Activated gamma-delta T cell treated with Interleukin-2 at 50 U/mL for 16 hours (primary cell): ENCODE measurements at places on chromosomes 1 and 21.

GRCh38 chr1:238778113-238778512 is 608.3 kb upstream of the CHRM3 start:
- no peak for DNase-seq

DNA sequence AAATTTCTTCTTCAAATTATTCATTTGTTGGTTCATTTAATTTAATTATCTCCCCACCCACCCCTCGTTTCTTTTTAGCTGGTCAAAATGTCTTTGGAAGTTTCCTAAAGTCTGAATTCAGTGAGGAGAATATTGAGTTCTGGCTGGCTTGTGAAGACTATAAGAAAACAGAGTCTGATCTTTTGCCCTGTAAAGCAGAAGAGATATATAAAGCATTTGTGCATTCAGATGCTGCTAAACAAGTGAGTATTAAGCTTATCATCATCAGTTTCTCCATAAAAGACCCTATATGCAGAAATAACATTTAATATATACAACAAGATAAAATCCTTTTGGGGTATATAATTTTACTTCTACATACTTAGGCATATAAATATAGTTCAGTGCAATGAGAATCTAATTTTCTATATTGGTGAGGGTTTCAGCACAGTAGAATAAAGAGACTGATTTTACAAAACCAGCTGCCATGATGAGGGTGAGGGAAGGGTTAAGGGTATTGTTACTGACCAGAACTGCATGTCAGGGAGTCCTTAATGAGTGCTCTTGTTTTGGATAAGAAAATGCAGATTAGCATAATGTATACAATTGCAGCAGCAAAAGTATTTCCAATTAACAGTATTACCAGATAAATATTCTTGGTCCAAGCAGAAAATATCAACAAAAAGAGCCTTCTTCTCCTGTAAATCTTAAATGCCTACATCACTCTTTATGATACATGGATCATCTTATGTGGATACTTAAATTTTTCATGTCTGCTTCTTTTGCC is 2.8 kb downstream of the RGS1 start:
- no peak for DNase-seq

DNA sequence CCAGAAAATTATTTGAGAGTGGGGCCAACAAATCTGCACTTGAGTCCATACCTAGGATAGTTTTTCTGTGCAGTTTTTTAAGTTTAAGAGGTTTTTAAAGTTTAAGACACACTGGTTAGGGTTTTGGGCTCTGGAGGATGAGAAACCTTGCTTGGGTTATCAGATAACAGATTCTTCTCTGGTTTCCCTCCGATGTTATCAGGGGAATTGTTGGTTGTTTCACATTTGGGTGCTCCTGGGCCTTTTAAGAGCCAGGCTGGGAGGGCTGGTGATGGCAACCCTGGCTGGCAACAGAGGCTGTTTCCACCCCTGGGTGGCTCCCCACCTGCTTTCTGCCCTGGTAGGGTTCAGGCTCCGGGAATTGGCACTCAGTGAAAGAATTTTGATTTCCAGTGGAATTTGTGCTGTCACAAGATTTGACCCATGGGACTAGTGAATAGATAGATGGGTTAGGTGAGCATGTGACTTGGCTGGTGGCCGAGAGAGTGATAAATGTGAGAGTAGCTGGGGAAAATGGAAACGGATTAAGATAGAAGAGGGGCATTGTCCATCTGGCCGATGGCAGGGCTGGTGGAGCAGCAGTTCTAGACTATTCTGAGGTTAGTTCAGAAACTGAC is 14.8 kb downstream of the VANGL1 start:
- DNase-seq = no peak

- no peak for DNase-seq
Measured at GRCh38 chr1:17193222-17194132, 11.5 kb upstream of the PADI1 start.

GRCh38 chr1:207848234-207848633 is 62.7 kb downstream of the CD34 start:
- no peak for DNase-seq

DNA sequence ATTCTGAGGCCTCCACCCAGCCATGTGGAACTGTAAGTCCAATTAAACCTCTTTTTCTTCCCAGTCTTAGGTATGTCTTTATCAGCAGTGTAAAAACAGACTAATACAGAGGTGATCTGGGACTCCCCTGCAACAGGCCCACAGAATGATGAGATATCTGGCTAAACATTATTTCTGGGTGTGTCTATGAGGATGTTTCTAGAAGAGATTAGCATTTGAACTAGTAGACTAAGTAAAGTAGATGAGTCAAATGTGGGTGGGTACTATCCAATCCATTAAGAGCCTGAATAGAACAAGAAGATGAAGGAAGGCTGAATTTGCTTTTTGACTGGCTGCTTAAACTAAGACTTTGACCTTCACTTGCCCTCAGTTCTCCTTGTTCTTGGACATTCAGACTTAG is 396.5 kb upstream of the LRRC7 start:
- no peak for DNase-seq

GRCh38 chr21:41526478-41527087 is 18.6 kb upstream of the TMPRSS2 start:
- no peak for DNase-seq
